ENCODE measurements at places on chromosomes 2 and 18.

DNA sequence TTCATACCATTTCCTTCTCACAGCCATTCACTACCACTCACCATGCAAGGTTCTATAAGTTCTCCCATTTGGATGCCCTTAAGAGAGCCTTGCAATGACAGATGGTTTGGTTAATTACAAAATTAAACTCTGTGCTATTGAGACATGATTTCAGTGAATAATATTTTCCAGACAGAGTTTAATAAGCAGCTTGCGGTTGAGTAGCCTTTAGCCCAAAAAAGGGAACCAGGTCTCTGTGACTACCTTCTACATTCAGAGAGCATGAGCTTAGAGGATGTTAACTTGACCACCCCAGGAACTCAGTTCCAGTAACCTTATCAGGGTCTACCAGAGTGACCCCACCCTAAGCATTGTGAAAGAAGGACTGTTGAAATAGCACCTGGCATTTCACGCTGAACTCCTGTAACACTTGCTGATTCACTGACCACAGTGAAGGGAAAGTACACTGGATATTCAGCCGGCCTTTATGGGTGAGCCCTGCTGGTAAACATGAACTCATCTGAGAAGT is 1173.1 kb upstream of the ZEB2 start:
- DNase-seq = no peak

GRCh38 chr18:48887905-48888772 is 62.6 kb downstream of the SMAD7 start:
- DNase-seq = no peak

- no peak for DNase-seq
Measured at GRCh38 chr2:46150445-46150955, 146.7 kb upstream of the EPAS1 start.

DNA sequence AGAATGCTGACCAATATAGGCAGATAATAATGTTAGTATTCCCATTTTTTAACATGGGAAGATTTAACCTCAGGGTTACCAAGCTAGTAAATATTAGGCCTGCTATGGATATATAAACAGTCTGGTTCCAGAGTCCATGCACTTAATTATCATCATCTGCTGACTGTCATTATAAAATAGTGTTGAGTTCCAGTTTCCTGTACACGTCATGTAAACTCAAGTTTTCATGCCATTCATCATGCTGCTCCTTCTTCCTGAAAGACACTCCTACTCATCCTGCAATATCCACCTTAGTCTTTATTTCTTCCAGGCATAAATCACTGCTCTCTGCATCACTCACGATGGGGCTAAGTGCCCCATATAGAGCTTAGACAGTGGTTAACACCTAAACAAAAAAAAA is 420.8 kb upstream of the SPHKAP start:
- DNase-seq = no peak

DNA sequence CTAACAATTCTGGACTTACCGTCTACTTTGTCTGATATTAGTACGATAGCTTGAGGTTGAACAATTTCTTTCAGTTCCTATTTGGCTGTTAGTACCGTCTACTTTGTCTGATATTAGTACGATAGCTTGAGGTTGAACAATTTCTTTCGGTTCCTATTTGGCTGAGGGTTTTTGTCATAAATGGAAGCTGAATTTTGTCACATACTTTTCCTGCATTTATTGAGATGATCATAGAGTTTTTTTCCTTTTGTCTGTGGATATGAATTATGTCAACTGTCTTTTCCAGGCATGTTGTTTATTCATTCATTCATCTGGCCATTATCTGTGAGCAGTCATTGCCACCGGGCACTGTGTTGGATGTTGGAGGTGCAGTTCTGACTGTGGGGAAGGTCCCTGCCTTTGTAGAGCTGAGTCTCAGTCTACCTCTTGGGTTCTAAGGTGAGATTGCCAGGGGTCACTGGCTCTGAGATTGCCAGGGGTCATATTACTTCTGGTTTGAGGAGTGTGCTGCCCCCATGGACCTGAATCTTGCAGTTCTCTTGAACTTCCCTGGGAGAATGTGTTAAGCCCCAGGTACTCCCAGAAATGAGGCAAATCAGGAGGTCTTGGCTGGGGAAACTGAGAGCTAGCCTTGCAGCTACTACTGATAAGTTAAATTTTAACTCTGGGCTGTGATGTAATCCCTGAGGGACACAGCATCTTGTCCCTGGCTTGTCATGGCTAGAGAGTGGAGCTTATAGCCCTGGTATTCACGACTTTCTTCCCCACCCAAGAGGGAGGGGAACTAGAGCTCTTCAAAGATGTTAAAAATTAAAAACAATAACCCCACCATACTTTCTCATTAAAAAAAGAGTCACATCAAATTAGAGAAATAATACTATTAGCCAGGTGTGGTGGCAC is 89.1 kb upstream of the MBOAT2 start:
- no peak for DNase-seq

- no peak for DNase-seq
Measured at GRCh38 chr2:54416166-54416813, 39.8 kb upstream of the SPTBN1 start.

DNA sequence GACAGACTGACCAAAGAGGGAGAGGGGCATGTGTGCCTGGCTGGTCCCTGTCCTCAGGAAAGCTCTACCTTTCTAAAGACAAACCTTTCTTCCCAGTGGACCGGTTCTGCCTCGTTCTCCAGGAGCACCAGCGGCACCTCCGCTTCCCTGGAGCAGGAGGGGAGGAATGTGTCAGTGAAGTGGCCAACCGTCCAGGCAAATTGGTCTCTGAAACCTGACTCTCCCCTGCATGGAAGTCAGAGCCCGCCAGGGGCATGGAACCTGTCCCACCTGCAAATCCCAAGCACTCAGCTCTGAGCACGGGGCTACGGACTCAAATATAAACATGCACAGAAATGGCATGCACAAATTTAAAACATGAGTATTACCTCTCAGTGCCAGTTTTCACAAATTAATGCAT is 62.9 kb downstream of the COL6A3 start:
- DNase-seq = no peak

DNA sequence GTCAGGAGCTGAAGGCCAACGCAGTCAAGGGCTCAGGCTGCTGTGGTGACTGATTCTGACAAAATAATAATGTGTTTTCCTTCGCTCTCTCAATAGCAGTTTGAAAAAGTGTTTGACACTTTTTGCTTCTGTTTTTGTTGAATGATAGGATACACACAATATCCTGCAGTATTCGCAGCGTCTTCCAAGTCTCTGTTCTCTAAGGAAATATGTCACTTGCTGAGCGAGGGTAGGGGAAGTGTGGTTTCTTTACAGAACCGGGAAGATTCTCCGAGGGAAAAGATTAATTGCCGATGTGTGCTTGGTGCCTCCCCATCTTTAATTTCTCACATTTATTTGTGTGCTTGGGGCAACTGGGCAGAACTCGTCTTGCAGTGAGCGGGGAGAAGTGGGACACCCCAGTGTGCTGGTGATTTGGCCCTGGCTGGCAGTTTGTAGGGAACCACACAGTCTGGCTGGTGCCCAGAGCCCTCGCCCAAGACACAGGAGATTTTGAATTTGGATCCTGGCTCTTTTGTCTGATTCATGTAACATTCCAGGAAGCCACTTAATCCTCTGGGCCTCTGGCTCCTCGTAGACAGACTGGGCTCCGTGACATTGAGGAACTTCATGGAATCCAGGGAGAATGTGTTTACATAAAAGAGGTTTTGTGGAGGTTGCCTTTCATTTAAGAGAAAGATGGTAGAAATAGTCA is 169.4 kb downstream of the LDLRAD4 start:
- no peak for DNase-seq

DNA sequence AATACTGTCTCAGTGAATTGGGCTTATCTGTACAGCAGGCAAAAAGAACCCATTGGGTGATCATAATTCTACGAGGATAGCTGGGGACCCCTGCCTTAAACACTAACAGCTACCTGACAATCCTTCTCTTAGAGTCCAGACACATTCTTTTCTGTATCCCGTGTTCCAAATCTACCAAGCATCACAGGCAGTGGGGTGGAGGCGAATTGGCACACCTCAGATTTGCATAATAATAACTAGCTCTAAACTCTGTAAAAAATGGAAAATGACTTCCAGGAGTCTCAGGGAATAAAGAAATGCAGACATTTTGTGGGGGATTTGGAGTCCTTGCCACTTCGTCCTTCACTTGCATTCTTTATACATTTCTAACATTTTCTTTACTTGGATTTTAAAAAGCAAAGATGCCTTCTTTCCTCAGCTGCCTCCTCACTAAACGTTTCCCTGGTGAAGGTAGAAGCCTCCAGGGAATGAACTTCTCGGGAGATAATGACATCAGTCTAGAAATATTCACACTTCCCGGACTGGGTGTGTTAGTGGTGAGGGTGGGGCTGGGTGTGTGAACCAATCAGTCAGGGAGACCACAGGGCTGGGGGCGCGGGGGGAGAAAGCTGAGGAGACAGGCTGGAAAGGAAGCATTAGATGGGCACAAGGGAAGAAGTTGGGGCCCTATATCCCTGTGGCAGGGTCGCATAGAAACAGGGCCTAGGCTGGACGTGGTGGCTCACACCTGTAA is 59.1 kb upstream of the BOD1L2 start:
- DNase-seq = no peak

DNA sequence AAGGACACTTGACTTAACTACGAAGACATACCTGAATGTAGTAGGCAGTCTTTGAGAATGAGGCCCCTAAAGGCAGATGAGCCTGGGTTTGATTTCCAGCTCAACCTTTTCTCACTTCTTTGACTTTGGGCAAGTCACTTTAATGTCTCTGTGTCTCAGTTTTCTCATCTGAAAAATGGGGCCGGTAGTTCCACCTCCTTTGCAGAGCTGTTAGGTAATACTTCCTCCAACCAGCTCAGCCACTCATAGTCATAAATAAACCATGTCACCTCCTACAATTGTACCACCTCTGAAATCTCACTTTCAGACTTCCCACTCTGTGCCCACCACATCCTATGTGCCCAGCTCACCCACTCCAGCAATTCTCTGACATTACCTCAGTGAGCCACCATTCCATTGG is 10.4 kb downstream of the ARHGAP25 start:
- peak; percentile 55 for DNase-seq

GRCh38 chr18:9017905-9018227 is 84.6 kb upstream of the NDUFV2 start:
- no peak for DNase-seq

GRCh38 chr2:85154048-85154753 is 21.0 kb downstream of the TCF7L1 start:
- DNase-seq = no peak

GRCh38 chr2:192675681-192676080 is 480.9 kb upstream of the TMEFF2 start:
- no peak for DNase-seq

DNA sequence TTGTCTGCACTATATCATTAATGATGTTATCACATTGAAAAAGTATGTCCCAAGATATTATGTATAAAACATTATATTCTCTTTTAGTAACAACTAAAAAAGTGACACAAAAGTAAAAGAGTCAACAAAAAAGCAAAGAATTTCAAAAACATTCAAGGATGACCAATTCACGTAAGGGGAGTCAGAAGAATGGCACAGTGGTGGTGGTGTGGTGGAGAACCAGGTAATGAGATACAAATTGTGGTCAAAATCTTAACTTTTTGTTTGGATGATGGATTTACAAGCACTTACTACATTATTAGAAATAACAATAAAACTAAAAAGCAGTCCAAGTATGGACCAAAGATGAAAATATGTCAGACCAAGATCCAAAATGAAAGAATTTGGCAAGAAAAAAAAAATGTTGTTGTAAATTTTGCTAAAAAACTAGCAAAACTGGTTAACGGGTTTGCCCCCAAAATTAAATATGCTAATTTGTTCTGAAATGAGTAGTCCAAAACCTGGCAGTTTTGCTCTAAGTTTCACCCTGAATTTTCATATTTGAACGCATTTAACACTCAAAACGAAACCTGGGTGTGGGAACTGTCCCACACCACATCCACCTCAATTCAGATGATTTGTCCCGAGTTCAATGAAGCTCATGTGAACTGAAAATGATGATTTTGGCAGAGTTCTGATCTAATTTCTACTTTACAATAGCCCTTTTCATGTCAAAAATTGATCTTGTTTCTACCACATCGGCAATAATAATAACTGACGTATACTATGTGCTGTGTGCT is 135.8 kb downstream of the IKZF2 start:
- no peak for DNase-seq

- no peak for DNase-seq
Measured at GRCh38 chr2:197209246-197209645, 101.3 kb downstream of the ANKRD44 start.

GRCh38 chr2:67471681-67472080 is 74.5 kb downstream of the ETAA1 start:
- DNase-seq = no peak

DNA sequence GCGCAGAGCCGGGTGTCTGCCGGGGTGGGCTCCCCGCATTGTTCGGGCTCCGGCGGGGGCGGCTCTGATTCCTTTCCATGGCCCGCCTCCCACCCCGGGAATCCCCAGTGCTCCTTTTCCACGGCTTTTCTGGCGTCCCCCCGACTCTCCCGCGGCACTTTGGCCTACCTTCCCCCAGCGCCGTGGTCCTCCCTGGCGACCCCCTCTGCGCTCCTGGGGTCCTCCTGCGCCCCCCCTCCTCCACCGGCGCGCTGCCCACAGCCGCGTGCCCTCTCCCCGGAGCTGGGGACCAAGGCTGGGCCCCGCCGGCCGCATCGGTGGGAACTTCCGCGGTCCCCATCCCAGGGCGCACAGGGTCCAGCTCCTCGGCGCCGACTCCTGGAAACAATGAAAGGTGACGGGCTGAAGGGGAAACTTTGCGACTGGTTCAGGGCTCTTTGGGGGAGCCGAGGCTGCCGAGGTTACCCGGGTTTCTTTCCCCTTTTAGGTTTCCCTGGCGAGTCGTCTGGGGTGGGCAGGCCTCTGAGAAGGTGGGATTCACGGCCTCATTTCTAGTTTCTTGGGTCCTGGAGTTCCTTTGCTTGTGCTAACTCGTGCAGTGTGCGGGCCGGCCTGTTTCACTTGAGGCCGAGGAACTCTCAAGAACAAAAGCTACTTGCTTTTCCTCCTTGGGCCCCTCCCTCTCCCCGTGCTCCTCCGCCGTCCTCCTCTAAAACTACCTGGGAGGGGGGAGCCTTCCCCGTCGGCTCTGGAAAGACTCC is 2.2 kb downstream of the TGIF1 start:
- DNase-seq = peak; percentile 42

GRCh38 chr2:106686814-106687213 is 199.2 kb downstream of the ST6GAL2 start:
- no peak for DNase-seq

DNA sequence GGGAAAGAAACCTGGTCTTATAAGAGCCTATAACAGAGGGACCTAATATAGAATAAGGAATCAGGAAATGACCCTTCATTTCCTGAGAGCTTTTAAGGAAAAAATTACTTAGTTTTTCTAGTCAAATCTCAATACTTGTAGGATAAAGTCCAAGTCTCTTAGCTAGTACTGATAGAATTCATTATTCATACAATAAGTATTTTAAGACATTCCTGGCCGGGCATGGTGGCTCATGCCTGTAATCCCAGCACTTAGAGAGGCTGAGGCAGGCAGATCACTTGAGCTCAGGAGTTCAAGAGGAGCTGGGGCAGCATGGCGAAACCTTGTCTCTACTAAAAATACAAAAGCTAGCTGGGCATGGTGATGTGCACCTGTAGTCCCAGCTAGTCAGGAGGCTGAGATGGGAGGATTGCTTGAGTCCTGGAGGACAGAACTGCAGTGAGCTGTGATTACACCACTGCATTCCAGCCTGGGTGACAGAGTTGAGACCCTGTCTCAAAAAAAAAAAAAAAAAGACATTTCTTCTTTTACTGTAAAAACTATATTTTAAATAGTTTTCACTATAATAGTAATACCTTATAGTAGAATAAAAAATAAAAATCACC is 3.2 kb downstream of the RAB3GAP1 start:
- no peak for DNase-seq

- DNase-seq = no peak
Measured at GRCh38 chr2:233063976-233064411, 3.9 kb downstream of the INPP5D start.

GRCh38 chr2:202773301-202773973 is 98.1 kb downstream of the ICA1L start:
- no peak for DNase-seq

GRCh38 chr2:126227250-126227649 is 428.7 kb upstream of the GYPC start:
- DNase-seq = no peak

All from stimulated activated CD4-positive, alpha-beta T cell treated with anti-CD3 and anti-CD28 coated beads, Interleukin-2, amount 100 ng/mL, for 24 hours (primary cell).